Vagina (tissue), 2 donors: ENCODE measurements at places on chromosomes 11 and 22.

- DNase-seq, result no peak
Observed at GRCh38 chr11:43868852-43869567, 11.6 kb upstream of the ALKBH3 start.

DNA sequence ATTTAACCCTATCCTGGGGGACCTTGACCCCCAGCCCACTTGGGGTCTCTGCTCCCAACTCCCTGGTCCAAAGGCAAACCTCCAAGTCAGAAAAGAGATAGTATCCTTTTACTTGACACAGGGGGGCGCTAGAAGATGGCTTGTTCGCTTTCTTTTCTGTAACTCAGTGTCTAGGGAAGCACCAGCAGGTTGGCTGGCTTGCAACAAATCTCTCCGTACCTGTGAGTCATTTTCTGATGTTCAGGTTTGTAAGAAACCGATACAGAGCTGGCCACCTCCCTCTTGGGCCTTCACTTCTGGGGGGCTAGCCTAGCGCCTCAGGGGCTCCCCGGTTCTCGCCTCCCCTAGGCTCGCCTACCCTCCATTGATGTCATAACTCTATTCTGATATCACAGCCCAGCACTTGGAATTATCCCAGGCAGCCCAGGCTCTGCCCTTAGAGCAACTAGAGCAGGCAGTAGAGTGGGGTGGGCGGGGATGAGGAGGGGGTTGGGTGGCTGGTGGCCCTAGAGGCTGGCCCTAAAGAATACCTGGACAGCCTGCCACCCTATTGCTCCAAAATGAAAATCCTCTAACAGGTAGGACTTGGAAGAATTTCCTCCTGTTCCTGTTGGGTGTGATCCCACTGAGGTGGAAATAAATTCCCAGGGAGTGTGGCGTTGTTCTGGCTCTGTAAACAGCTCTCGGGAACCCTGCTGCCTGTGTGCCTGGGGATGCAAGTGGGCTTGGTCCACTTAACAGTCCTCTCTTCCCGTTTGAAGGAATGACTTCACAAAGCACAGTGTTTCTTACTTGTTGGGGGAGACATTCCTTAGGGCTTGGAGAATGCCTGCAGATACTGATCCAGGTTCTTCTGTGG is 69.4 kb downstream of the OSBP2 start:
- no peak for DNase-seq

DNA sequence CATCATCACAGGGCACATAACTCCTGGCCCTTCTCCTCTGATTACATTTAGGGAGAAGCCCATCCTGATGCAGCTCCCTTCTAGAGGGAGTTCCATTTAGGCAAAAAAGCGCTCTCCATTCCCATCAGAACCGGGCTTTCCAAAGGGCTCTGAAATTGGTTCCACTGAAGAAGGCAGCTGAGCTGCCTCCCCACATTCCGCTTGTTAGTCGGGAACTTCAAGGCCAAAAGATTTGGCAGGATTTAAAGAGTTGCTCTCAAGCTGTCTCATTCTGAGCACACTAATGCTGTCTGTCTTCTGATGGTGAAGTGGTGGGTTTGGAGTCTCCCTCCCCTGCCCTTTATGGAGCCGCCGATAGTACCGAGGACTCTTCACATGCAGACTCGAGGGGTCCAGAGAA is 26.6 kb upstream of the CABP7 start:
- DNase-seq, result no peak

DNA sequence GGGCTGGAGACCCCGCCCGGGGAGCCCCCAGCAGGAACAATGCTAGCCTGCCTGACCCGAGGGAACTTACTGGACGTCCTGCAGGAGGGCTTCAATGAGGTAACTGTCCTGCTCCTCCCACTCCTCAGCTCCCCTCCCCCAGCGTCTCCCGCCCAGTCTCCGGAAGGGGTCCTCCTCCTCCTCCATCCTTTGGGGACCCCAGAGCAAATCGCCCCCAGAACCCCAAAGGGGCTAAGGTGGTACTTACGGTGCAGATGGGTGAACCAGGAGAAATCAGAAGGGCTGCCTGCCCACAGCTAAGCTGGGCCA is 272 bp downstream of the DIXDC1 start:
- DNase-seq, result no peak

GRCh38 chr22:45124176-45124847 is 39.4 kb upstream of the NUP50 start:
- DNase-seq, result no peak

DNA sequence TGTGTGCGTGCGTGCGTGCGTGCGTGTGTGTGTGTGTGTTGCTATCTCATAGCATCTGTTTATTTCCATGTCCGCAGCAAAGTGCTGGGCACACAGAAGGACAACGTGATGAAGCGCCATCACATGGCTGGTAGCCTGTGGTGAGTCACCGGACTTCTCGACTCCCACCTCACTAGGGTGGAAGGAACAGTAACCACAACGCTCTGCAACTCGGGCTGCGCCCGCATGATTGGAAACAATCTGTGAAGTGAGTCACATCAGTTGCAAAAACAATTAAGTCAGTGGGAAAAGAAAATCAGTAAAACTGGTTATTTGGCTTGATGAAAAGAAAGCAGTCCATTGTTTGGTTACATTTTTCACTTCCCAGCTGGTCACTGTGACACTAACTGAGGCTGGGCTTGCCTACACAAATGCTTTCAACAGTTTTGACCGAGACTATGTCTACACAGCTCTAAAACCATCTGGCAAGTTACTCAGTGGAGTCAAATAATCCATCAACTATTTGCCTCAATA is 437.3 kb upstream of the CADM1 start:
- no peak for DNase-seq

DNA sequence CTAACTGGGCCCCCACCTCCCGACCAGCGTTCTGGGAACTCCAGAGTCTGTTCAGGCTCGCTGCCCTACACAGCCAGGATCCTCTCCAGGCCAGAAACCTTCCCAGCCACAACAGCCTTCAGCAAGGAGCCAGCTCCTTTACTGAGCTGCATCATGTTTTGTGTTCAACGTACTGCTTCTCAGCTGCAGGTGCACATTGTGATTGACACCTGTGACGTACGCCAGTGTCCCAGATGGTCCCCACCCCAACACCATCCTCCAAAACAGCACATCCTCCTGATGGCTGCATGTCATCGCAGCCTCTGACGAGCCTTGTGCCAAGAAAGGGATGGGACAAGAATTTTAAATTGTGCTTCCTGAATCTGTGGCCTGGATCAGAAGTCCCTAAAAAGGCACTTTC is 117.5 kb downstream of the SPATA19 start:
- no peak for DNase-seq
